ENCODE measurements at places on chromosomes 2 and 18. TPM values are rescaled to one million over a fixed set of nuclear protein-coding genes. Genes with fewer than 3 reads are reported as not detected.

Gene MCEE
- total RNA-seq = 11.4 TPM

Gene PRKCE
- 11.7 TPM for total RNA-seq

Gene TWIST2
- total RNA-seq = not detected

Gene LGALSL
- 2.5 TPM for total RNA-seq

Gene CDK15
- total RNA-seq = not detected

Gene SETBP1
- 36.2 TPM for total RNA-seq

Gene SERPINB3
- not detected for total RNA-seq

Gene FAM161A
- 3.7 TPM for total RNA-seq

Gene LRATD1
- not detected for total RNA-seq

- H3K36me3 ChIP-seq = peaks cover 38% of the 10 kb centered on the region
- DNase-seq = no peak
- H3K4me1 ChIP-seq = peaks cover 63% of the 10 kb centered on the region
- peak overlapping the region; percentile 99 for H3K4me3 ChIP-seq
- H3K27me3 ChIP-seq = peaks cover 2% of the 10 kb centered on the region
- H3K27ac ChIP-seq = no peak overlapping the region
Measured at GRCh38 chr2:47172156-47172921, 17.2 kb upstream of the STPG4 start.

- no peak overlapping the region for H3K27ac ChIP-seq
- DNase-seq = no peak
- no peaks in the 10 kb centered on the region for H3K36me3 ChIP-seq
- H3K4me1 ChIP-seq = no peaks in the 10 kb centered on the region
- H3K27me3 ChIP-seq = peaks cover 10% of the 10 kb centered on the region
- no peak overlapping the region for H3K4me3 ChIP-seq
Measured at GRCh38 chr2:238793801-238794449, 54.0 kb upstream of the TWIST2 start.

GRCh38 chr2:68762665-68763064 is 28.1 kb downstream of the ARHGAP25 start:
- H3K4me1 ChIP-seq = peaks cover 92% of the 10 kb centered on the region
- H3K36me3 ChIP-seq = peaks cover 30% of the 10 kb centered on the region
- no peak for DNase-seq
- peak overlapping the region; percentile 79 for H3K27ac ChIP-seq
- H3K4me3 ChIP-seq = peak overlapping the region; percentile 50

DNA sequence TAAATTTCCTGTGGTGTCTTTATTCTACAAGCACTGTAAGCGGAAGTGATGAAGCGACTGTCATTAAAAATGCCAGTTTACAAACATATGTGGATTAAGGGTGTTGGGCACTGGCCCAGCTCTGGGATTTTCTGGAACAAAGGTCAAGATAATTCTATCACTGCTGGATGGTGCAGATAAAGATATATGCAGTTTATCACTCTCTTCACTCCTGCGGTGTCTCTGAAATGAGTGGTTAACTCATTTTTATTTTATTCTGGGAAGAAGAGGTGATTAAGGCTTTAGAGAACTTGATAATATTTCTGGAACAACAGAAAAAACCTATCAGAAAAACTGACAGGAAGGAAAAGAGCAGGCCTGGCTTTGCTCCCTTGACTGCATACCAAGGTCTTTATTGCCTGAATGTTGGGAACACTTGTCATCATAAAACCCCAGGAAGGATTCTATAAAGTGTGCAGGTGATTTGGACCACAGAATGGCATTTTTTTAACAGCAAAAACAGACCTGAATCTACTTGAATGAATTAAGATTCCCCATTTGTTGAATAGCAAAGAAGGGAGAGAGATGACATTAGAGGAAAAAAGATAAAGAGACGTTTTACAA is 32.4 kb downstream of the ABCB11 start:
- no peaks in the 10 kb centered on the region for H3K27me3 ChIP-seq
- no peak overlapping the region for H3K27ac ChIP-seq
- H3K36me3 ChIP-seq = no peaks in the 10 kb centered on the region
- DNase-seq = no peak
- H3K4me3 ChIP-seq = no peak overlapping the region
- no peaks in the 10 kb centered on the region for H3K4me1 ChIP-seq

DNA sequence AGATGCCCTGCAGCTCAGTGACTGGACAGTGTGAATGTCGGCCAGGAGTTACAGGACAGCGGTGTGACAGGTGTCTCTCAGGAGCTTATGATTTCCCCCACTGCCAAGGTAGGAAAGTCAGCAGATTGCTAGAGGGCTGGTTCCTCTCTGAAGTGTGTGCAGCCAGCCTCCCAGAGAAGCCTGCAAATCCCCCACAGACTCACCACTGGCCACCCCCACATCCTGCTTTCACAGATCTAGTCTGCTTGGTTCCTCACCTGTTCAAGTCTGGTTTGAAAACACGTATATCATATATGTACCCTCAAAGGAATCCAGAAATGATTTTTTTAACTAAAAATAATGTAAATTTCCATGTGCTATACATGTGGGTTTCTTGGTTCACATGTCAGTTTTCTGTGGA is 121.1 kb downstream of the LAMA3 start:
- peak; percentile 14 for DNase-seq
- peaks cover 15% of the 10 kb centered on the region for H3K4me1 ChIP-seq
- no peaks in the 10 kb centered on the region for H3K36me3 ChIP-seq
- H3K27ac ChIP-seq = no peak overlapping the region
- peaks cover 14% of the 10 kb centered on the region for H3K27me3 ChIP-seq
- no peak overlapping the region for H3K4me3 ChIP-seq

DNA sequence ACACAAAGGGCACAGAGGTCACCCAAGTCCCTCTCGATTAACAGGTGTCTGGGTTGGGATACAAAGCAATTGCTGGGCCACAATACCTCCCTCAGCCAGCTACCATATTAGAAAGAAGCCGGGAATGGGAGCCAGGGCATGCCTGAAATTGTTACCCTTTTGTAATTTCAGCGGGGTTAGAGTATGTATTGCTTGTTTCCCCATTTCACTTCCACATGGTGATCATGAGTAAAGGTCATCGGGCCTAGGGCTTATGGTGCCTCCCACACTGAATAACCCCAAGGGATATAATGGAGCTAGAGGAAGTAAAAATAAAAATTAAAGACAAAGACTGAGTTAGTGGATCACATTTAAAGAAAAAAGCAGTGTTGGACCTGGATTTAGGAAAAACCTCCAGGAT is 437.2 kb upstream of the KLHL29 start:
- no peak overlapping the region for H3K27ac ChIP-seq
- no peaks in the 10 kb centered on the region for H3K36me3 ChIP-seq
- DNase-seq = no peak
- no peak overlapping the region for H3K4me3 ChIP-seq
- H3K4me1 ChIP-seq = no peaks in the 10 kb centered on the region

- H3K4me3 ChIP-seq = no peak overlapping the region
- no peaks in the 10 kb centered on the region for H3K4me1 ChIP-seq
- H3K27ac ChIP-seq = no peak overlapping the region
- H3K36me3 ChIP-seq = no peaks in the 10 kb centered on the region
- H3K27me3 ChIP-seq = no peaks in the 10 kb centered on the region
Measured at GRCh38 chr2:67797801-67798540, 264.8 kb downstream of the C1D start.

DNA sequence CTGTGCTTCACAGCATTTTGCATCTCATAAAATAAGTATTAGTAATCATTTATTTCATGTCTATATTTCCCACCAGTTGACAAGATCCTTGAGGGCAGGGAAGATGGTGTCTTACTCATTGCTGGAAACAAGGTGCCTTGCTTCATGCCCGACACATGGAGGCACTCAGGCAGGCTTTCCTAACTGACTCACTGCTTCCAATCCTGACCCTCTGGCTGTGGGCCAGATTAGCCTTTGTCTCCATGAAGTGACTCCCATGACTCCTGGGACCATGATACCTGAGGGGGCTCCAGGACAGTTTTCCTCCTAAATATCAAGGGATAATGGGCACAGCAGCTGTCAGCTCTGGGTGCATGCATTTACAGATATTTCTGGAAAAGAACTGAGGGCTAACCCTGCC is 275.1 kb downstream of the AGPS start:
- no peak overlapping the region for H3K27ac ChIP-seq
- peaks cover 2% of the 10 kb centered on the region for H3K27me3 ChIP-seq
- no peaks in the 10 kb centered on the region for H3K36me3 ChIP-seq
- H3K4me1 ChIP-seq = peaks cover 28% of the 10 kb centered on the region
- no peak overlapping the region for H3K4me3 ChIP-seq

GRCh38 chr2:241803387-241804325 is 5.3 kb upstream of the NEU4 start:
- DNase-seq = peak; percentile 33
- peak overlapping the region; percentile 29 for H3K27ac ChIP-seq
- H3K4me1 ChIP-seq = peaks cover 4% of the 10 kb centered on the region
- H3K4me3 ChIP-seq = peak overlapping the region; percentile 56
- peaks cover 9% of the 10 kb centered on the region for H3K27me3 ChIP-seq

DNA sequence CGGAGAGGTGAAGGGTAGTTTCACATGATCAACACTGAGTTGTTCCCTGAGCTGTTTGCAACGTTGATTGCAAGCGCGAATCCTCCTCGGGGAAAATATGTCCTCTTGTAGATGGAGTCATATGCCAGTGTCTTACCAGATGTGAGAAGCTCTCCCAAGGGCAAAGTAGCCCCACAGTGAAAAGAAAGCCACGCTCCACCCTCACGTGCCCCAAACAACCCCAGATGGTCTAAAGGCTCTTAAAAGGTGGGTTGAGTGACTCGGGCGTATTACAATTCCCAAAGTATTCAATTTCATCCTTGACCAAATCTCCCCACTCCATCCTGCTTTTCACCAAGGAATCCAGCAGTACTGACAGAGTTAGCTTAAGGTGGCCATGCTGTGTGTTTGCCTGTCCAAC is 332.1 kb upstream of the SOX11 start:
- H3K4me3 ChIP-seq = no peak overlapping the region
- H3K36me3 ChIP-seq = no peaks in the 10 kb centered on the region
- no peaks in the 10 kb centered on the region for H3K27me3 ChIP-seq
- no peak for DNase-seq
- no peak overlapping the region for H3K27ac ChIP-seq

- H3K27me3 ChIP-seq = peaks cover 25% of the 10 kb centered on the region
- H3K27ac ChIP-seq = peak overlapping the region; percentile 82
- no peaks in the 10 kb centered on the region for H3K36me3 ChIP-seq
- H3K4me1 ChIP-seq = peaks cover 9% of the 10 kb centered on the region
Measured at GRCh38 chr18:12904012-12904516, 20.0 kb upstream of the PTPN2 start.

DNA sequence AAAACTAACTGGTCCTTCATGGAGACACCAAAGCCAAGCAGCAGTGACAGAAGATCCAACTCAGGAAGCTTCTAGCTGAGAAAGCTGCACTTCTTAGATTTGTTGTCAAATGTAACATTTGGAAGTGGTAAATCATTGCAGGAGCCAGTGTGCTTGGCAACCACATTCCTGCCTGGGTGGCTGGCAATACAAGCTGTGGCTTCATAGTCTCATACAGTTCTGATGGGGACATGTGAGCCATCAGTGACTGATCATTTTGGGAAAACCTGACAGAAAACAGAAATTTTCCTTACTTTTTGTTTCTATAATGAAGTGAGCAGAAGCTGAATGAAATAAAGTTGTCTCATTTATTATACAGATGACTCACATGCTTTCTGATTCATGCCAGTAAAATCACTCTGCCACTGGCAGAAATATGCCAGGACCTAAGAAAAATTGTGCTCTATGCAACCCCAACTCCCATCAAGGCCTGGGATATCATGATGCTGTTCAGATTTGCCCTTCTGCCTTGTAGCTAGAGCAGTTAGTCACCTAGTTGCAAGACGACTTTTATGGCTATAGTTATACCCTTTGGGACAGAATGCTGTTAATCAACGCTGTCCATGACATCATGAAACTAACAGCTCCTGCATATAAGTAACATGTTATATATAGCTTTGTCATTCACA is 508.1 kb downstream of the ADCYAP1 start:
- no peak overlapping the region for H3K4me3 ChIP-seq
- no peaks in the 10 kb centered on the region for H3K36me3 ChIP-seq
- no peak for DNase-seq
- H3K27me3 ChIP-seq = no peaks in the 10 kb centered on the region
- H3K4me1 ChIP-seq = no peaks in the 10 kb centered on the region

DNA sequence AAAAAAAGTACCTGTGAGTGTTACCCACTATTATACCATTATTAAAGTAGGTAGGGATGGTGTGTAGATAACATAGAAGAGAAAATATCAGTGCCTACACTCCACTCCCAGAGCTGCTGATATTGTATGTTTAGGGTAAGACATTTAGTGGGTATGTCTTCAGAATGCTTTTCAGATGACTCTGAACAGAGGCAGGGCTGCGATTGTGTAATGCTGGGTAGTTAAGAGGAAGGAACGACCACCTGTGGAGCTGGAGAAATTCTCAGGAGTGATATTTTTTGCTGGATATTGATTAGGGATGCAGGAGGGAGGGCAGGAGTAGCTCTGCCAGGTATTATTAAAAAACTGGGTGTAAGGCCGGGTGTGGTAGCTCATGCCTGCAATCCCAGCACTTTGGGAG is 2.8 kb downstream of the CNOT11 start:
- H3K4me1 ChIP-seq = peaks cover 66% of the 10 kb centered on the region
- H3K27me3 ChIP-seq = no peaks in the 10 kb centered on the region
- H3K36me3 ChIP-seq = peaks cover 36% of the 10 kb centered on the region
- peak overlapping the region; percentile 41 for H3K4me3 ChIP-seq
